ENCODE measurements at places on chromosomes 11 and 22. TPM values are rescaled to one million over a fixed set of nuclear protein-coding genes. Genes with fewer than 3 reads are reported as not detected.

NRXN2 gene
- total RNA-seq, result 0.57 TPM

EIF4ENIF1 gene
- total RNA-seq, result 6.1 TPM

ENTHD1 gene
- not detected for total RNA-seq

WNT11 gene
- total RNA-seq, result 1.1 TPM

GATD1 gene
- total RNA-seq, result 16.4 TPM

PIWIL4 gene
- total RNA-seq, result 1.6 TPM

PHLDA2 gene
- 1.6 TPM for total RNA-seq

ANAPC15 gene
- 23.5 TPM for total RNA-seq

CUL5 gene
- total RNA-seq, result 35.4 TPM

ZNF70 gene
- 2.6 TPM for total RNA-seq

Data from smooth muscle cell of bladder (primary cell).